ENCODE measurements at places on chromosomes 5 and 9.
A peak's percentile ranks its signal among the peaks of the same experiment; 100 is the strongest.

- DNase-seq = no peak
Observed at GRCh38 chr9:111838439-111838838, 43.7 kb upstream of the SHOC1 start.

DNA sequence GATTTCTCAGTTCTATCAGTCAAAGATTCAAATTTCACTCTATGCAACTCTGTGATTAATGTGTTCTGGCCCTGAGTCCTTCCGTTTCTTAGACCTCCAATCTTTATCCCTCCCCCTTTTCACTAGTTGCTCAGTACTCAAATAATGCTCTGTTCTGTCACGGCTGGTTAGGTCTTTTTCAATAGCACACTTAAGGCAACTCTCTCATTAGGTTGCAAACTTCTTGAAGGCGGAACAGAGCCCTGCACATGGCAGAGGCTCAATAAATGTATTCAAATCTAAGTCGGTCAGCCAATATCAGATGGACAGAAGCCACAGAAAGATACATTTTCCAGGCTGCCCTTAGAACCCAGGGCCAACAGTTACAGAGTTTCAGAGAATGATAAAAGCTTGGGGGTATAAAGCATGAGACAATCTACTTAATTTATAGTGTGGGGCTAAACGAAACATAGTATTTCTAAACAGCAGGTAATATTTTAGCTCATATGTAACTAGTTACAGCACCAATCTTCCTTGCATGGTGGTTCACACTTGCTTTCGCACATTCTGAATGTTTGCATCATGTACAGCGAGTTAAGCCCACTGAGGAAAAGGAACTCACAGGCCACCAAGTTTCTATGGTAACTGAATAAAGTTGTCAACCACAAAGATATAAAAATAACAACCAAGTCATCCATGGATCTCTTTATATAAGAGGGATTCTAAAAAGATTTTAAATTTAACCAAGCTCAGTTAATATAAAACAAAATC, 67.1 kb upstream of the GOLPH3 start:
- no peak for DNase-seq

GRCh38 chr5:108174286-108174685, 207.6 kb downstream of the FBXL17 start:
- no peak for DNase-seq

GRCh38 chr5:89499787-89500186, 616.8 kb upstream of the MEF2C start:
- DNase-seq = no peak

- DNase-seq = peak; percentile 4
Observed at GRCh38 chr5:124660229-124661093, 86.0 kb downstream of the ZNF608 start.

- DNase-seq = no peak
Observed at GRCh38 chr5:142032747-142033631, 20.2 kb upstream of the GNPDA1 start.

GRCh38 chr5:54117957-54118356, 192.4 kb downstream of the ARL15 start:
- DNase-seq = no peak

- no peak for DNase-seq
Observed at GRCh38 chr5:135447298-135447929, at the start of gene DCANP1. TSS of gene DCANP1 (minus strand) at chr5:135447348. CDS start at chr5:135447108, 240 bp downstream.

DNA sequence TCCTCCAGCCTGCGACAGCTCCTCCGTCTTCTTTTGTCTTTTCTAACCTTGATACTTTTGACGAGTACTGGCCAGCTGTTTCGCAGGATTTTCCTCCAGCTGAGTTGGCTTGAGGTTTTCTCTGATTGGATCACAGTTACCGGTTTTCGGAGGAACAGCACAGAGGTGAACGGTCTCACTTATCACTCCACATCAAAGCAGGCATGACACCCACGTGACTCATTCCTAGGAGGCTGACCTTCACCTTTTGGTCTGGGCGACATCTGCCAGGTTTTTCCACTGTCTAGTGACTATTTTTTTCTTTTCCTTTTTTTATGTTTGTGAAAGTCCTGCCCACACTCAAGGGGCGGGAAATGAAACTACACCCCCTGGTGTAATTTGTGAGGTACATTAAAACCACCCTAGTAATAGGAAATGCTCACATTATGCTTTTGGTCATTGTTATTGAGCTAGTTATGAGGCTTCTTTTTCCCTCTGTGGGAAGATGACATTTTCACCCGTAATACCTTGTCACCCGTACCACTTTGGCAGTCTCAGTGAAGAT, 319.2 kb downstream of the GADD45G start:
- DNase-seq = no peak

DNA sequence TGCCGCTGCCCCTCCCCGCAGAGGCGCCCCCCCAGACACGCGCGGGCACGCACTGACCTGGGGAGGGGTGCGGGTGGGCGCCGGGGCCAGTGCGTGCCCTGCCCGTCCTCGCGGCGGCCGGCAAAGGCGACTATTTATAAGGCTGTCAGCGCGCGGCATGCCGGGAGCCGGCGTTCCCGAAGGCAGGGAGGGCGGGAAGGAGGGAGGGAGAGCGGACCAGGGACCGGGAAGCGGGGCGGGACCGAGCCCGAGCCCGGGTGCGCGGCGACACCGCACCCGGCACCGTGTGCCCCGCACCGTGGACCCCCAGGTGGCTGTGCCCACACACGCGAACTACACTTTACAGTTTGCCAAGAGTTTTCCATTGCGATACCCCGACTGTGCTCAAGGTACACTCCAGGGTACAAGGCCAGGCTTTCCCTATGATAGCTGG, at the start of gene AK1:
Gene AK1, minus strand, starts transcription at position 110 of the 433 bp plus-strand sequence. CDS start 3,058 bp downstream, outside the sequence.
- peak; percentile 58 for DNase-seq

DNA sequence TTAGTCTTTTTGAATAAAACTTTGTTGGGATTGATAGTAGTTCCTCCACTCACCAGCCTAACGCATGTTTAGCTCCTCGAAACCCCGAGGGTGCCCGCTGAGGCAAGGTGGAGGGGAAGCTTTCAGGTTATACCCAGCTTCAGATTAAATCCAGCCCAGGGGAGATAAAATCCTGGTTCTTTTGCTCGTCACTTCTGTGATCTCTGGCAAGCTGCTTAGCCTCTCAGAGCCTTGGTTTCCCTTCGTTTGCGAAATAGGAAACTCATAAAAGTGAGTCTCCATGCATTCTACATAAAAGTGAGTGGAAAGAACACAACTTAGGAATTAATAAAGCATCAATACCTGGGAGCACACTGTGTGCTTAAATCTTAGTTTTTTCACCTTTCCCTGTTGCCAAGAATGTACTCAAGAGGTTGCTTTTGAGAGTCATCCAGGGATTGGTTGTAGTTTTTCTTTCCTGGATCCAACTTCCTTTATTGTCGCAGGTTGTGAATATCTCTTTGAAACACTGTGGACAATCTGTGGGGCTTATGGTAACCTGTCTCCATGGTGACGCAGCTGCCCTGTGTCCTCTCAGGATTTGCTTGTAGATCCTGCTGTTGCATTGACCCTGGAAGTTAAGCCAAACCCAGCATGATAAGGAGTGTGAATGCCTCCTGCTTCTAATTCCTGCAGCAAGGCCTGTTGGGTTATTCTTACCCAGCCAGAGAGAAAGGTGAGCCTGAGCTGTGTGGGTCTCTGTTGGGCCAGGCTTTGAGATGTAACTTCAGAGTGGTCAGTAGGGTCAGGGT, 2.0 kb downstream of the GALNT12 start:
- DNase-seq = peak; percentile 13

DNA sequence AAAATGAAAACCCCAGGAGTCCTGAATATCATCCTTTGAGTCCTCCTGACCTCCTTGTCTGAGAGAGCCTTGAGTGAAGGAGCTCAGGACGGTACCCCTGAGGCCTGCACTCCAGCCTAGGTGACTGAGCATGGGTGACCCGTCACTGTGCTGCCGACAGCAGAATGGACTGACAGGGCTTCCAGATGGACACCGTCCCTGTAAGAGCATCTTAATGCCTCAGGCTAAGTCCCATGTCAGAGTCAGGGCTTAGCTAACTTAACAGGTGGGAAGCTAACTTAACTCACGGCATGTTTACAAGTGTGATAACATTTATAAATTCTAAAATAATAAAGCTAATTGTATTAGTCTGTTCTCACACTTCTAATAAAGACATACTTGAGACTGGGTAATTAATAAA, 68.3 kb downstream of the IL6ST start:
- DNase-seq = no peak

DNA sequence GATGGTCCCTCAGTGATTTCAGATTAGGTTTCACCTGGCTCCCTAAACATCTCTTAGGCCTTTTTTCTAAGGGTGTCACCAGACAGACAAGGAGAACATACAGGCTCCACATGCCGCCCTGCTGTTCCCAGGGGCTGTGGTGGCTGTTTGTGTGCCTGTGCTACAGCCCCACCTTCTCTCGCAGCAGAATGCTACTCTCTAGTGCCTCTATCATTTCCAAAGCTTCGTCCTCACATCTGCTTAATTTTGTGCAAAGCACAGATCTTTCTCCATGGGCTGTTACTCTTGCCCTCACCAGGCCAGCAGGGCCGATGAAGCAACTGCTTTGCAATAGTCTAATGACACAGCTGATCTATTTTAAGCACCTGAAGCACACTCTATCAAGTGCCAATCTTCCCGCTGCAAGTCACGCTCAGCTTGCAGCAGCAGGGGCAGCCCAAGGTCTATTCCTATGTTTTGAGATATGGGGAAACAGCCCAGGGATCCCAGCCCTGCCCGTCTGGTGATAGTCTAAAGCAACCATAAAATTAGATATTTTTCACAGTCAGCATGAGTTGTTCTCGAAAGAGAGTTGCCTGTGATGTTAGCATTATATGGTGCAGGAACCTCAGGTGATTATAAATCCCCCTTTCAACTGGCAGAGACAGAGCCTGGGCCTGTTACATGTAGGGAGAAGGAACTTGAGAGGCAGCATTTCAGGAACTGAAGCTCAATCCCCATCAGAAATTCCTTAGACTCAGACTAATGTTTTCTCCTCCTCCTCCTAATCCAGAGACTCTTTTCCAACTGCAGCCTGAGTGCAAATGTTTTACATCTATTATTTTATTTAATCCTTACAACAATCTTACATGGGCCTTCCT, 12.7 kb downstream of the ABLIM3 start:
- no peak for DNase-seq

DNA sequence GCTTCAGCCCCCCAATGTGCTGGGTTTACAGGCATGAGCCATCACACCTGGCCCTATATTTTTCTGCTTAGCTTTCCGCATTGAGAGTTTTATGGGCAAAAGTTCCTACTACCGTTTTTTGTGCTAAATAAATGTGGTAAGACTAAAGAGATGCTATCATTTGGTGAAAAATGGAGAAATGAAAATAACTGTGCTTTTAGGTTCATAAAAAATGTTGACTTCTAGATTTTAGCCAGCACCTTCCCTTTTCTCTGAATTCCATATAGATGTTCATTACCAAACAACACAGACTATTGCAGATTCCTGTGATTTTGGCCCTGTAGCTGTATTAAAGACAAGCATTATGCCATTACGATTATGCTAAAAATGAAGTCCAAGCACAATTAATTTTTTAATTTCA, 72.0 kb upstream of the CTSL start:
- no peak for DNase-seq

GRCh38 chr5:142757564-142757963, 12.6 kb upstream of the ARHGAP26 start:
- DNase-seq = no peak

DNA sequence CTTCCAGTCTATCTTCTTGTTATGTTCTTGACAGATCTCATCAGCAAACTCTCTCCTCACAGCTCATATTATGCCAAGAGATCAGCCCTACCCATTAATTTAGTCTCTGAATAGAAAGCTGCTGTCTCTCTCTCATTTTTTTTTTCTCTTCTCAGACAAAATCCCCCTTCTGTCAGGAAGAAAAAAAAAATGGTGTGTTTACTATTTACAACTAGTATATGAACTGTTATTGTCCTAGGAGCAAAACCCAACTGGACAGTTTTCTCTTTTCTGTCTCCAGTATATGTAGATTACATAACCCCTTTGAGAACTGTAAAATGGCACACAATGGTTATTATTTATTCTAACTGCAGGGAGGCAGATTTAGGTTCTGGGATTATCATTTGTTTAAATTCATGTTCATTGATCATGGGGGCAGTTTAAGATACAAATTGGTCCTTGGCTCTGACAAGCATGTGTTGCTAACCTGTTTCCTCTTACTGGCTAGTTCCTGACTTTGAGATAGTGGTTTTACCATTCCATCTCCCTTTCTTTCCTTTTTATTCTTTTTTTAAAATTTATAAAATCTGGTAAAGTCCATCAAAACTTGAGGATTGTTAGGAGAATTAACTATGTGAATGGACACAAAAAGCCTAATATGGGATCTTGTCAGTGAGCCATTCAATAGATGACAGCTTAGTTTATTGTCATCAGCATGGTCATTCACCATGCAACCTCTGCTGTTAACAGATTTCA, 210.0 kb upstream of the PAPPA start:
- DNase-seq = no peak

GRCh38 chr5:33801292-33801691, 90.5 kb downstream of the ADAMTS12 start:
- no peak for DNase-seq

DNA sequence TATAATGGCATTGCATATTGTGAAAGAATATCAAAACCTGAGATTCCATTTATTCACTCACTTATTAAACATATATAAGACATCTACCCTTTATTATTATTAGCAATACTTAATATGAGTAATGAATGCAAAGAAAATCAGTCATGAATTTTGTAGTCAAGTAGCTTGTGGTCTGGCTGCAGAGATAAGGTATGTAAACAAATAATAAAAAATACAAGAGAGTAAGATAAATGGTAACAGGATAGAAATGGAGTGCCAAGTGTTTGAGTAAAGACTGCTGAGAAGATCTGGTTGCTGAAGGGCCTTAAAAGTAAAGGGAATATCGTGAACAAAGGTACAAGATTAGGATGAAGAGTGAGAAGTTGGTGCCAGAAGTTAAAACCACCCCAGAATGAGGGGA, 18.4 kb downstream of the TRIM32 start:
- DNase-seq = no peak

GRCh38 chr9:113479174-113479621, 15.7 kb downstream of the RGS3 start:
- DNase-seq = no peak

DNA sequence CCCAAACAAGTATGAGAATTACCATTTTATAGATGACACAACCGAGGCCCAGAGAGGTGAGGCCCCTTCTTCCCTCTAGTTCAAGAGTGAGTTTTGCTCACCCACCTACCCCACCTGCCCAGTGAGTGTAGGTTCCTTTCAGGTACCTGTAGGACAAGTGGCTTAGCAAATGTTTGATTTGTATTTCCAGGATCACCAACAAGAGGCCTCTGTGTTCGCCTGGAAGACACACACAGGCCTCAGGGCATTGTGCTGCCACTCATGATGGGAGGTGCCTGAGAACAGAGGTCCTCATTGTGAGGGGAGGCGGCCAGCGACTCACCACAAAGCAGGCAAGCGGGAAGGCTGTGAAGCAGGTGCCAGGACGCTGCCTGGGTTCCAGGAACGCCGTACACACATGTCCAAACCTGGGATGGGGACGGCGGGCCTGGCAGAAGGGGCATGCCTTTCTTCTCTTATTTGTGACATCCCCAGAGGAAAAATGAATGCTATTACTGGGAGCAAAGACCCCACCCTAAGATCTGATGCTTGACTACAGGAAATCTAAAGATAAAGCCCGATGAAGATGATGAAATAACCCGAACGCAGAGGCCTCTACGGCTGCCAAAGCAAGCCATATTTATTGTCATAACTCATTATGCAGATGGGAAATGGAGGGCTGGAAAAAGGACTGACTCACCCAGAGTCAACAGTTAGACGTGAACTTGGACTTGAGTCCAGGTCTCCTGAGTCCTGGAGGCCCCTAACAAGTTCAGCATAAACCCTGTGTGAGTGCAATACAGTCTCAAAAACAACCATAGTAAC, 60.2 kb upstream of the SLC25A51 start:
- no peak for DNase-seq

GRCh38 chr9:27929841-27930240, 356.6 kb upstream of the C9orf72 start:
- no peak for DNase-seq

Data from COR-L47 (cell line).